Cortex of kidney (tissue), 1 donor: ENCODE measurements at places on chromosomes 7 and 10.

DNA sequence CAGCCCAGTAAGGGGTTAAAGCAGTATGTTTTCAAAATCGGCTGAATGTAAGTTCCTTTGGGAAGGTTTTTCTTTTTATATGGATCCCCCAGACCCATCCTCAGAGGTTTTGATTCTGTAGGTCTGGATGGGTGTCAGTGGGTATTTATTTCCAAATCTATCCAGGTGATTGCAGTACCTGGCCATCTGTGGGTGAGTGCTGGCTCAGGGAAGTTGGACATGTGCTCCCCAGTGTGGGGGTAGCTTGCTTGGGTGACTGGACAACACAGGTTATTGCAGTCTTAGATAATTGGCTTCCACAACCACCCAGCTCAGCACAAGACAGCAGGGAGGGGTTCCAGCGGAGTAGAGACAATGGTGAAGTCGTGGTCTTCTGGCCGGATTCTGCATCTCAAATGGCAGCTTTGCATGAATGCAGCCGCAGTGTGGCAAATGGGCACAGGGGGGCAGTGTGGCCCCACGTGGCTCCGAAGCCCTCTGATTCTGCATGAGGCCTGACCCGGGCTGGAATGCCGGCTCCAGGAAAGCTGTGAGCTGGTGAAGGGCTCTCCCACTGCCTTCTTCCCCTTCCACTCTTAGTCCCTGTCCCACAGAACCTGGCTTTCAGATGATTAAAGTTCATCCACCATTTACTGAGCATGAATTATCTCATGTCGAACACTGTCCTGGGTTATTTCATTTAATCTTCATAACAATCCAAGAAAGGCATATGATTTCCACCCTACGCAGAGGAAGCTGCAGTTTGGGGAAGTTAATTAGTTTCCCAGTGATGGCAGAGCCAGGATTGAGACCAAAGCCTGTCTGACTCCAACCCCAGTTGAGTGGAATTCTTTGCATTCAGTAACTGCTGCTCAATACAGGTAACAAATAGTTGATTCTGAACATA lies 64.5 kb upstream of the SYPL1 start:
- no peak for DNase-seq

DNA sequence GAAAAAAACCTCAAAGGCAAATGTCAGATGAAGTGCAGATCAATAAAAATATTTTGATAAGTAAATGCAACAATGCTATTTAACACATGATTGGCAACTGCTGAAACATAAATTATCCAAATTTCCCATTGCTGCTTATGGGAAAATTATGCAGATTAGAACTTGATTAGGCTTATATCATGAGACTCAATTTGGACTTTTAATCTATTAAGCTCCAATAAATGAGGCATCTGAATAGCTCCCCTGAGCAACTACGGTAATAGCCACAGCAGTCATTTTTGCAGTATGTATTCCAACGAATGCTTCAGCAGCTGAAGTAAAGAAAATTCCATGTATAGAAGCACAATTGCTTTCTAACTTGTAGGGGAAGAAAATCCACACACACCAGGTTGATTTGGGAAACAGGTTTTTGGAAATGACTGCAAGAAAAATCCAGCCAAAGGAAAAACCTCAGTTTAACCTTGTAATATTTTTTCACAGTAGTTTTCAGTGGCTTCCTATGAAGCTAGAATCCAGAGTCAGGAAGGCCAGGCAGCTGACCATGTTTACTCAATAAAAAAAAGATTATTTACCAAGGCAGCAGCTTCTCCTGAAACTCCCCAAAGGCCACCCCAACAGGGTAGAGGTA lies 716.1 kb downstream of the KCNMA1 start:
- DNase-seq: no peak

GRCh38 chr10:52783726-52784125 lies 11.1 kb upstream of the MBL2 start:
- DNase-seq: no peak

GRCh38 chr7:27763983-27764508 lies 24.1 kb downstream of the TAX1BP1 start:
- no peak for DNase-seq

GRCh38 chr7:96526496-96526895 lies 183.2 kb downstream of the SEM1 start:
- no peak for DNase-seq

DNA sequence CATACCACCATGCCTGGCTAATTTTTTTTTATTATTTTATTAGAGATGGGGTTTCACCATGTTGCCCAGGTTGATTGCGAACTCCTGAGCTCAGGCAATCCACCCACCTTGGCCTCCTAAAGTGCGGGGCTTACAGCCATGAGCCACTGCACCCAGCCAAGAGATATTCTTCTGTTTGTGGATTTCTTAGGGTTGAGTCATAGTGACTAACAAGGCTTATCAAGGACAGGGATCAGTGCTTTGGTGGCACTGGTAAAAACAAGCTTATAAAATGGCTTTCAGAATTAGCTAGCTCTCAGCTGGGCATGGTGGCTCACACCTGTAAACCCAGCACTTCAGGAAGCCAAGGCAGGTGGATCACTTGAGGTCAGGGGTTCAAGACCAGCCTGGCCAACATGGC lies 122.4 kb downstream of the ZNF248 start:
- DNase-seq: no peak

DNA sequence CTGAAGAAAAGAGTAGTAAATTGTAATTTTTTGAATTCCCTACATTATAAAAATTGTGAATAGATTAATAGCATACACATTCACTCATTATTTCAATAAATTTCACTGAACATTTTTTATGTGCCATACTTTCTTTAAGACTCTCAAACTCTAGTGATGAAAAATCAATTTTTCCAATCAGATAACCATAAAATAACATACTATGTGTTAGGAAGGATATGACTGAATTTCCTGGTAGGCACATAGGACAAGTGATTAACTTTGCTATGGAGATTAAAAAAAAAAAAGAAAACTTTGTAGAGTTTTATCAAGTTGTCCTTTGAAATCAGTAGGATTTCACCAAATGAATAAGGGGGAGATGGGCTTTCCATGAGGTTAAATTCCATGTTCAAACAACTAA lies 1597.3 kb upstream of the LRRTM3 start:
- no peak for DNase-seq

DNA sequence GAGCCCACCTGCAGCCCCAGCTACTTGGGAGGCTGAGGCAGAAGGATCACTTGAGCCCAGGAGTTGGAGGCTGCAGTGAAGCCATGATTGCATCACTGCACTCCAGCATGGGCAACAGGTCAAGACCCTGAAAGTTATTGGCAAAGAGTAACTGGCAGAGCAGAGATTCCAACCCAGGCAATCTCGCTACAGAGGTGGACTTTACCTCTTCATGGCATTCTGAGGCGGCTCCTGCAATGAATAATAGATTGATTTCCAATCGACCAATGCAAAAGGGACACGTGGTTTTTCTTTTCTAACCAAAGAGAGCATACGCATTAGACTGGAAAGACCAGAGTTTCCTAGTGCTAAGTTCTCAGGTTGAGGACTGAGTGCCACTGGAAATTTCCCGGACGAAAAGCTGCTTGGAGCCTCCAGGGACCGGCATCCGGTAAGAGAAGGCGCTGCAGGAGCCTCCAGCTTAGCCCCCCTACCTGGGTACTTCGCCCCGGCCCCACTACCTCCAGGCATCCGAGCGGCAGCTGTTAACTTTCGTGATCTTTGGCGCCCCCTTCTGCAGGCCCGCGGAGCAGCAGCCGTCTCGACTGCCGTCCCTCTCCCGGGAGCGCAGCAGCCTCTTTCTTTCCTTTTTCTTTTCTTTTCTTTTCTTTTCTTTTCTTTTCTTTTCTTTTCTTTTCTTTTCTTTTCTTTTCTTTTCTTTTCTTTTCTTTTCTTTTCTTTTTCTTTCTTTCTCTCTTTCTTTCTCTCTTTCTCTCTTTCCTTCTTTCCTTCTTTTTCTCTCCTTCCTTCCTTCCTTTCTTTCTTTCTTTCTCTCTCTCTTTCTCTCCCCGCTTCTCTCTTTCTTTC lies 4.1 kb downstream of the MBLAC1 start:
- DNase-seq: no peak

DNA sequence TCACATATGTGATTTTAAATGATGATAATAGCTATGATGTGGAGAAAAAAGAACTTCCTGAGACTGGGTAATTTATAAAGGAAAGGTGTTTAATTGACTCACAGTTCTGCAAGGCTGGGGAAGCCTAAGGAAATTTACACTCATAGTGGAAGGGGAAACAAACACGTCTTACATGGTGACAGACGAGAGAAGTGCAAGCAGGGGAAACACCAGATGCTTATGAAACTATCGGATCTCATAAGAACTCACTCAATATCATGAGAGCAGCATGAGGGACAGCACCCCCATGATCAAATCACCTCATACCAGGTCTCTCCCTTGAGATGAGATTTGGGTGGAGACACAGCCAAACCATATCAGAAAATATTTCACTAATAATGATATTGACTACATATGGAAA lies 4.1 kb upstream of the LIPN start:
- DNase-seq: no peak

DNA sequence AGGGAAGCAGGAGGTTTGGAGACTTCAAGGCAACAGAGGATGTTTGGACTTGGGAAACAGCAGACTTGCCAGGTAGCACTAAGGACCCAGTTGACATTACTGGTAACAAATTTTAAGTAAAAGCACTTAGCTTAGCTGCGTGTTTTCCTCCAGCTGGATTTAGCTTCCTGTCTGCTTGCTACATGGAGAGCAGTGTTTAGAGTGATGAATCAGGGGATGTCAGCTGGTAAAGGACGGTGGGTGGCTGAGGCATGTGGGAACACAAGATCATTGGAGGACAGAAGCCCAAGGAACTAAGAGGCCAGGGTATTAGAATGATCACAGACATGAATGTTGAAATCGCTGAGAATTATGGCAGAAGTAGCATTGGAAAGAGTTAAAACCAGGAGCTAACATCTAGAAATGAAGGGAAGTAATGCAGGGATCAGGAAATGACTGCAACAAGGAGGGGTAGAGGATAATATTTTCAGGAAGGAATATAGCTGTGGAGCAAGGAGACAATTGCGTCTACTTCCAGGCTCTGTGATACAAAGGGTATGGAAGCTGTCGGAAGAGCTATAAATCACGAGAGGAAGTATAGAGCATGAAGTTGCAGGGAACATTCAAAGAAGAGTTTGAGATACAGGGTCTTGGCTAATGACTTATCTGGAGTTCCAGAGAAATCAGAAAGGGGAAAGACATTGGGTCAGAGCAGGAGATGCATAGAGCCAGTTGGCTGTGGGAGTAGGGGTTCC lies 34.4 kb downstream of the CALD1 start:
- no peak for DNase-seq

DNA sequence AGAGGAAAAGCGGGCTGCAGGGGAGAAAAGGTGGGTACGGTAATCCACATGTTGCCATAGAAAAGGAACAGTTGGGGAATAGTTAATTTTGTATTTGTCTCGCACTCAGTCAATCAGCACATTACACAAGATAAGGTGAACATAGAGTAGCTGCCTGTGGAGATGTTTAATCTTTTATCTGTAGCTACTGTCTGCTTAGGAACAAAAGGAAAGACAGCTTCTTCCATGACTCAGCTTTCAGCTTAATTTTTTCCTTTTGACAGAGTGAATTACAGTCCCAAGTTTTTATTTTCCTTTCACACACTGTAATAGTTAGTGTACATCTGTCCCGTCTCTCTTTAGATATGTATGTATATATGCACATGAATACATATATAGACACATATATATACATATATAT lies 39.3 kb upstream of the PODXL start:
- DNase-seq: no peak

DNA sequence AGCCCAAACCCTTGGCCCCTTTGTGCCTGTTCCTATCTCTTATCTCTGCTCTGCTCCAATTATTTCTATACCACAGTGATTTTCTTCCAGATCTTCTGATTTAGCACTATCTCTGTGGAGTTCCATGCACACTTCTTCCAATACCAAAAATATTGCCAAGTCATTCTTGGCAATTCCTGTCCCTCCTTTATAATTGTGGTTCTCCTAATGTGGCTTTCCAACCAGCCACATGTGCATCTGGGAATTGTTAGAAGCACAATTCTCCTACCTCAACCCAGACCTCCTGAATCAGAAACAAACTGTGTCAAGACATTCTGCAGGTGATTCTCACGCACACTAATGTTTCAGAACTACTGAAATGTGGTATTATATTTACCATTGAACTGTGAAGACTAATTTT lies 447.8 kb upstream of the IGFBP3 start:
- no peak for DNase-seq

GRCh38 chr7:35817930-35818329 lies 17.1 kb downstream of the SEPTIN7 start:
- DNase-seq: no peak

DNA sequence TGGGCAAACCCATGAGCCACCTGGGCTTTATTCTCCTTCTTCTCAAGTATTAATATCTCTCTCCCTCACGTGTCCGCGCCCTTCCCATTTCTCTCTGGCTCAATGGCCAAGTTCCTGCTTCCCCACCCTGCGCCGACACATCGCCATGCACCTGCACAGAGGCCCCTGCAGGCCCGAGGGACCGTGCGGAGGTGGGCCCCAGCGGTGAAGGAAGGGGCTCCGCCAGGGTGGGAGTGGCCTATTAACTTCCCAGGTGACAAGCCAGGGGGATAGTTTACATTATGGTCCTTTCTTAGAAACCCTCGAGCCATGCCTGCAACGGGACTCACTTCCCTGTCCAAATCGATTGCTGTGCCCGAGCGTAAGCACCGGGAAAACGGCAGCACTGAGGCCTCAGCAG lies 110.0 kb upstream of the ADARB2 start:
- no peak for DNase-seq

DNA sequence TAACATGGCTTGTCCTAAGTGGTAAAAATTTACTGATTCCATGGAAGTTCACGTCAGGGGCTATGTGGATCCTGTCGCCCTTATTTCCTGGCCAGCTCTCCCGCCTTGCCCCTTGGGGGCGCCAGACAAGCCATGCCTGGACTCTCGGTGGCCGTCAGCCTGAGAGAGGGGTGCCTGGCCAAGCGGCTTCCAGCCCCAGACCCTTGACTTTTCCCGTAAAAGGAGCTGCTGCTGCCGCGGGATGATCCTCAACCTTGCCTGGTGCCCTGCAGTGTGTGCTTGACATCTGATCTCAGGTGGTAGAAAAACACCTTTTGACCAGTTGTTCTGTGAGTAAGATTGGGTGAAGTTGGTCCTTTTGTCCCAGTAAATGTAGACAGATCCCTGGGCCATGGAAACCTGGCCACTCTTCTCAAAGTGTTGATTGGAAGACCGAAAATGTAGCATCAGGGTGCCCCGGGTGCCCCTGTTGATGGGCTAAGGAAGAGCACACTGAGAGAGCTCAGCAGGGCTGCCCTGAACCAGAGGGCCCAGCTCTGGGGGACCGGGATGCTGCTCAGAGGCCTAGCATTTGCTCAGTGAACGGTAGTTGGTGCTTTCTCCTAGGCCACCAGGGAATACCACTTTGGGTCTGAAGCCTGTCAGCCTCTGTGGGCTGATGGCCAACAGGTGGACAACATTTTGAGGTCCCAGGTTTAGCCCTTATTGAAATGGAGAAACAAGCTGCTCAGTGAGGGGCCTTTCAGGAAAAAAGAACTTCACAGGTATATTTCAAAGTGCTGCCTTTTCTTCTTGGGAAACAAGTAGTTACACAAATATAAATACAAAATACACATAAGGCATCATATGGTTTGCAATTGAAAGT lies 162.5 kb downstream of the LRMDA start:
- no peak for DNase-seq

GRCh38 chr10:93893646-93894515 lies at the start of gene SLC35G1:
TSS of gene SLC35G1 (plus strand) at chr10:93893978. CDS start at chr10:93894034, 56 bp downstream.
- no peak for DNase-seq

- no peak for DNase-seq
These were observed 69.9 kb upstream of the FGL2 start for GRCh38 chr7:77269360-77270093.

GRCh38 chr7:151880688-151881087 lies 3.8 kb upstream of the PRKAG2 start:
- DNase-seq: no peak

- no peak for DNase-seq
These were observed 27.8 kb downstream of the ENTPD1 start for GRCh38 chr10:95783741-95784140.
